ENCODE measurements at places on chromosomes 2 and 18.

DNA sequence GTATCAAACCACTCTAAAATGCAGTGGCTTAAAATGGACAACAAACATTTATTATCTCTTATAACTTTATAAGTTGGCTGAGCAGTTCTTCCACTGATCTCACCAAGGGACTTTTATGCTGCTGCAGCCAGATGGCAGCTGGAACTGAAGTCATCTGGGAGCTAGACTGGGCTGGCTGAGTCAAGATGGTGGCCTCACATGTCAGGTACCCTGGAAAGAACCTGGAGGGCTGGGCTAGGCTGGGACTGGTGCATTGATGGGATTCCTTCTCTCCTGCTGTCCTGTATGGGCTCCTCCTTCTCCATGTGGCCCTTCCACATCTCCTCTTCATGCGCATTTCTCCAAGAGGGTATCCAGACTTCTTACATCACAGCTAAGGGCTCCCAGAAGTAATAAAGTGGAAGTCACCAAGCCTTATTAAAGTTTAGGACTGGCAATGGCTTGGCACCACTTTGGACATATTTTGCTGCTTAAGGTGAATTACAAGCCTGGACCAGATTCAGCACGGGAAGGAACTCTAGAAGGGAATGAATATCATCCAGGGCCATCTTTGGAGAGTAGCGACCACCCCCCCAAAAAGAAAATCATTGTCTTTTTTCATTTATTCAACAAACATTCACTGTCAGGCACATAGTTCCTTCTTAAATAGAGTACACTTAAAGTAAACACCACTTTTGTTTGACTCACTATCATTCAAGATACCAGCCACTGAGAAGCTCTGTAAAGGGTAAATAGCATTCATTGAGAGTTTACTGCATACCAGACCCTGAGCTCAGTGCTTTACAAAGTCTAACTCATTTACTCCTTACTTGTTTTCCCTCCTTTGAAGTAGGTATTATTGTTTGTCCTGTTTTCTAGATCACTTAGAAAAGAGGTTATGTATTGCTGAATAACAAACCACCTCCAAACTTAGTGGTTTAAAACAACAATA lies 138.0 kb downstream of the ZFP36L2 start:
- no peak for DNase-seq

- DNase-seq: peak; percentile 85
Measured at GRCh38 chr2:47309952-47310800, 92.8 kb upstream of the MSH2 start.

DNA sequence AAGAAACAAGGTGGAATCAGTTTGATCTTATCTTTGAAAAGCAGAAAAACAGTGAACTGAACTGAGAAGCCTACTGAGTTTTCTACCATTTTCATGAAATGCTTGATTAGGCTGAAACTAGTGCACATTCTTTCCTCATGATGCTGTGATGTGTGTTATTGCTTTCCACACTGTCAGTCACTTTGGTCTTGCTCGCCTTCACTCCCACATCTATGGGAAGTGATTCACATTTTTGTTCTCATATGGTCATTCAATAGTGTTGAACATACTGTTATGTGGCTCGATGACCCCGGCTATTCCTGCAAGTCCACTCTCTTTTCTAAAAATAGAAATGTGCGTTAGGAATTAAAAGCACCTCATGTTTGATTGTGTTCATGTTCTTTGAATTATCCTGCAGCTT lies 129.7 kb downstream of the TGIF1 start:
- no peak for DNase-seq

DNA sequence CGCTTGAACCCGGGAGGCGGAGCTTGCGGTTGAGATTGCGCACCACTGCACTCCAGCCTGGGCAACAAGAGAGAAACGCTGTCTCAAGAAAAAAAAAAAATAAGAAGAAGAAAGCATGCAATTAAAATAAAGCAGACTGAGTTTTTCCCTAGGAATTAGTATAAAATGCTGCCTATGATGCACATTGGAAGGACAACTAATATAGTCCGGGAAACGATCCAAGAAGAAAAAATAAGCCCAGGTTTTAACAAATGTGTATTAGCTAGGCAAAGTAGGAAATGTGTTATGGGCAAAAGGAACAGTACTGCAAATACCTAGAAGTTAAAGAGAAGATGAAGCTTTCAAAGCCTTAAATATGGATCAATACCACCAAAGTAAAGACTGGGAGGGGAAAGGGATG lies 64.0 kb downstream of the SPIRE1 start:
- DNase-seq: no peak

DNA sequence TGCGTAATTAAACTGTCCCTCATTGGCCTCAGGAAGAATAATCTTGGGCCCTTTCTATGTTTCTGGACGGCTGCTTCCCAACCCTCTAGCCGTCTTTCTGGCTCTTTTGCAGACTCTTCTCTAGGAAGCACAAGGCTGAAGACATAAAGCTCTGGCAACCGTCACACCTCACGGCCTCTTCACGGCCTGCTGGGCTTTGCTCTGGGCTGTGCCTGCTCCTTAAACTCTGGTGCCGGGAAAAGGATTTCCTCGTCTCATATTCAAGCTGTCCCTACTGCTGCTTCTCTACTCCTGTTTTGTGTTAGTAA lies 36.0 kb upstream of the WIPF1 start:
- no peak for DNase-seq

- DNase-seq: no peak
Measured at GRCh38 chr2:111663471-111664274, 220.3 kb downstream of the ANAPC1 start.

DNA sequence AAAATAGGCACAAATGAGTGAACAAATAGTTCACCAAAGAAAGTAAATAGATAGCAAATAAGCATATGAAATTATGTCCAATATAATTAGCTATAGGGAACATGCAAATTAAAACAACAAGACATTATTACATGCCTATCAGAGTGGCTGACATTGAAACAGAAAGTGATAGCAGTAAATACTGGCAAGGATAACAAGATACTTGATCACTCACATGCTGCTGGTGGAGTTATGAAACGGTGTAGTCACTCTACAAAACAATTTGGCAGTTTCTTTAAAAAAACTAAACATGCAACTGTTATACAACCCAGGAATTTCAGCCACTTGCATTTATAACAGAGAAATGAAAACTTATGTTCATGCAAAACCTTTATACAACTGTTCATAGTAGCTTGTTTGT lies 439.2 kb upstream of the ACVR2A start:
- DNase-seq: no peak

DNA sequence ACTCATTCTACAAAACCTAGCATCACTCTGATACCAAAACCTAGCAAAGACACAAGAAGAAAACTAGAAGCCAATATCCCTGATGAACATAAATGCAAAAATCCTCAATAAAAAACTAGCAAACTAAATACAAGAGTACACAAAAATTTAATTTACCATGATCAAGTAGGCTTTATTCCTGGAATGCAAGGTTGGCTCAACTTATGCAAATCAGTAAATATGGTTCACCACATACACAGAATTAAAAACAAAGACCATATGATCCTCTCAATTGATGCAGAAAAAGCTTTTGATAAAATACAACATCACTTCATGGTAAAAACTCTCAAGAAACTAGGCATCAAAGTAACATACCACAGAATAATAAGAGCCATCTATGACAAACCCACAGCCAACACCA lies 188.3 kb downstream of the ETAA1 start:
- no peak for DNase-seq

- DNase-seq: no peak
Measured at GRCh38 chr2:80300954-80301353, 3.6 kb downstream of the LRRTM1 start.

DNA sequence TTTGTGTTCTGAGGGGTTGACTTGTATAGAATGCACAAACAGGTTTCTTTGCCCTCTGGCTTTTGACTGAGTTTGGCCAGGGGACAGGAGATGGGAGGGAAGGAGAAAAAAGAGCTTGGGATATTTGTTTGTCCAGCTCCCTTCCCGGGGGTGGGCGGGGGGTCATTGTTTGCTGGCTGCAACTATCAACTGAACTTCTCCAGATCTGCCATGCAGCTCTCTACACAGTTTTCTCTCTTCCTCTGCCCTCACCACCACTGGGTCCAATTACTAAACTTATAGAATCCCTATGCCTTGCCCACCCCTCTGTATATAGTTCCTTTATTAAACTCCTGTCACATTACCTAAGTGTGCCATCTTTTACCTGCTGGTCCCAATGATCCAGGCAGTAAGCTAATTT lies 32.8 kb upstream of the CHN1 start:
- no peak for DNase-seq

GRCh38 chr2:11129598-11130449 lies 25.4 kb upstream of the SLC66A3 start:
- DNase-seq: no peak

- DNase-seq: no peak
Measured at GRCh38 chr2:15812187-15812780, 128.1 kb upstream of the MYCN start.

DNA sequence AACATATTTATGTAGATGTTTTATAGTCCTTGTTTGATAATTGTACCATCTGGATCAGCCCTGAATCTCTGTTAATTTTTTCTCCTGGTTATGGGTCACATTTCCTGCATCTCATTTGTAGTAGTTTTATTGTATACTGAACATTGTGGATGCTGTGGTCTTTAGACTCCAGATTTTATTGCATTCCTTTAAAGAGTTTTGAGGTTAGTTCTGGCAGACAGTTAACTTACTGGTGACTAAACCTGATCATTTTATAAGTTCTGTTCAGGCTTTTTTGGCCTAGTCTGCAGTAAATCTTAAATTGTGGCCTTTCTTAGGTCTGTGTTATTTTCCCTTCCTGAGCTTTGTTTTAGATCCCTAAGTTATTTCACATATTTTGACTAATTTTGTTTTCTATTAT lies 84.3 kb downstream of the FANCL start:
- no peak for DNase-seq

DNA sequence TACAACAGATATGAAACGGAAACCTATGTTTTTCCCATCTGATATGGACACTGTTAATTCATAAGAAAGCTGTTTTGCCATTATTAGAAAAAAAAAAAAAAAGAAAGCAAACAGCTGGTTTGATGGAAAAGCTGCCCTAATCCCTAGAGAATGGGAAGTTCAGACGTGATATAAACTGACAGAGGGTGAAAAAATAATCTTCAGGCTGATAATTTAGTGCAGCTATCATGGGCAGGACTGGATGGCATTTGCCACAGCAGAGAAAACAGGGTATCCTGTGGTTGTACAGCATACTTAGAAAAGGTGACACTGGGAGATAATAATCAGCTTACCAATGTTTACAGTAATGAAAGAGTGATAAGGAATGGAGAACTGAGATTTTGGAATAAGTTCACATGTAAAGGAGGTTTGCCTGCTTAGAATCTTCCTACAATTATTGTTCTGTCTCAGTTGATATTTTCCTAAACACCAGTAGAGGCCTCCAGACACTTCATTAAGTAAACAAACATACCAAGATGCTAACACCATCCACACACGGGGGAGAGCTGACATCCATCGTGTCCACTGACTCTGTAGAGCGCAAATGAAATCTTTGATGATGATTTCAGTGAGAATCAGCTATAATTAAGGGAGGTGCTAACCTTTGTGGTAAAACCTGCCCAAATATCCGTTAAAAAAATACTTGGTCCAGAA lies 211.6 kb upstream of the MMADHC start:
- DNase-seq: no peak

- DNase-seq: no peak
Measured at GRCh38 chr18:22489704-22490103, 72.0 kb upstream of the CTAGE1 start.

DNA sequence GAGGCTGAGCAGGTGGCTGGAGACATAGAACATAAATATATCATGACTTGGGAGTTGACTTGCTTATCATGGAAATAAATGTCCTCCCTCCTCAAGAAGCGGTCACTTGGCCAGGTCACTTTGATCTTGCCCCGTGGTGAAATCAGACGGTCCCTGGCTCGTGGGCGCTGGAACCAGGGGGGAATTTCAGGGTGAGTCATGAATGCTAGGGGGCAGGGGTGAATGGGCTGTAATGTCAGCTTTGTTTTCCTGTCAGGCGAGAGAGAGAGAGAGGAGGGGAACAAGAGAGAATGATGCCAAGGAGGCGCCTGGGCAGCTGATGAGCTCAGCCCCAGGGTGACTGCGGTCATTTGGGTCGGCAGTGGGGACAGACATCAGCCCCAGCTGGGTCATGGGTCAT lies 47.7 kb downstream of the RRM2 start:
- no peak for DNase-seq

- no peak for DNase-seq
Measured at GRCh38 chr2:29246383-29247300, 131.4 kb downstream of the CLIP4 start.

DNA sequence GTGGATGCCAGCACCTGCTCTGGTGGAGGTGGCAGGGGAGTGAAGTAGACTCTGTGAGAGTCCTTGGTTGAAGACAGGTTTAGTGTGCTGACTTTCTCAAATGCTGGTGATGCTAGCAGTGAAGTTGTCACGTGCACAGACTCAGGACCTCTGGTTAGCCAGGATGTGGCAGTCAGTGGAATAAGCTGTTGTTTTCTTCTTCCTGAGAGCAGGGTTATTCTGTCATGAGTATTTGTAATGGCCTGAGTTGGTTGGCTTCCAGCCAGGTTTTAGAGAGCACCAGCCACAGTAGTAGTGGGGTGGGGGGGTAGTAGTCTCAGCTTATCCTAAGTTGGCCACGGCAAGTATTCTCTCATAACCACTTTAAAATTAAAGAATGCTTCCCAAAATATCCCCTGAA lies 238.5 kb upstream of the FBXO11 start:
- no peak for DNase-seq

GRCh38 chr18:36408606-36409005 lies 111.1 kb downstream of the FHOD3 start:
- no peak for DNase-seq

- DNase-seq: no peak
Measured at GRCh38 chr2:77666251-77666980, 144.2 kb upstream of the LRRTM4 start.

All from AML-193 (cell line).